ENCODE measurements at places on chromosomes 11 and 22.

DNA sequence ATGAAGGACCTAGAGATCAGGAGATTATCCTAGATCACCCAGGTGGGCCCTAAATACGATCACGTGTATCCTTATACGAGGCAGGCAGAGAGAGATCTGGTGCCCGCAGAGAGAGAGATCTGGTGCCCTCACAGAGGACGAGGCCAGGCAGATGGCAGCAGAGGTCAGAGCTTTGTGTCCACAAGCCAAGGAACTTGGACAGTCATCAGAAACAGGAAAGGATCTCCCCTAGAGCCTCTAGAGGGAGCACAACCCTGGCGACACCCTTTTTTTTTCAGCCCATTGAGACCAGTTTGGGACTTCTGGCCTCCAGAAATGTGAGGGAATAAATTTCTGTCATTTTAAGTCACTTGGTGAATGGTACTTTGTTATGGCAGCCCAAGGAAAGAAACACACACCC is 25.5 kb upstream of the TIMP3 start:
- DNase-seq: no peak

- no peak for DNase-seq
Observed at GRCh38 chr22:42001121-42001520, 2.5 kb downstream of the WBP2NL start.

- DNase-seq: no peak
Observed at GRCh38 chr11:102306048-102306597, 11.2 kb upstream of the BIRC3 start.

- DNase-seq: no peak
Observed at GRCh38 chr22:49882519-49883293, 29.1 kb downstream of the ZBED4 start.

GRCh38 chr11:75244052-75244814 is 3.7 kb downstream of the TPBGL start:
- DNase-seq: no peak

GRCh38 chr11:107928767-107929507 is 689 bp downstream of the RAB39A start:
- peak; percentile 24 for DNase-seq

DNA sequence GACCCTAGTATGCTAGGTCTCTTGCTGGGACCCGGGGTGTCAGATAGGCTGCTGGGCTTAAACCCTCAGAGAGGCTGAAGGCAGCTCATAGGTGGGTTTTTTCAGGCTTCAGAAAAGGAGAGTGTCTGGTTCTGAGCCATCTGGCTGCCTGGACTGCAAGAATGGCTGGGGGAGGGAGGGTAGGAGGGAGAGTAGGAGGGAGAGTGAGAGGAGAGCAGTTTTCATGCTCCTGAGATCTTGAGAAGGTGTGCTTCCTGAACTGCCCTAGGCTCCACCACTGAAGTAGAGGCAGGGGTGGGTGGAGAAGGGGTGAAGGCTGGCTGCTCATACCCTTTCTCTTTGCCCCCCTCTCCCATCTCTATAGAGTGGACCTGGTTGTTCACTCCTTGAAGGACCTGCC is 4.6 kb downstream of the HMBS start:
- DNase-seq: no peak

- no peak for DNase-seq
Observed at GRCh38 chr22:40196628-40197360, 19.1 kb downstream of the TNRC6B start.

DNA sequence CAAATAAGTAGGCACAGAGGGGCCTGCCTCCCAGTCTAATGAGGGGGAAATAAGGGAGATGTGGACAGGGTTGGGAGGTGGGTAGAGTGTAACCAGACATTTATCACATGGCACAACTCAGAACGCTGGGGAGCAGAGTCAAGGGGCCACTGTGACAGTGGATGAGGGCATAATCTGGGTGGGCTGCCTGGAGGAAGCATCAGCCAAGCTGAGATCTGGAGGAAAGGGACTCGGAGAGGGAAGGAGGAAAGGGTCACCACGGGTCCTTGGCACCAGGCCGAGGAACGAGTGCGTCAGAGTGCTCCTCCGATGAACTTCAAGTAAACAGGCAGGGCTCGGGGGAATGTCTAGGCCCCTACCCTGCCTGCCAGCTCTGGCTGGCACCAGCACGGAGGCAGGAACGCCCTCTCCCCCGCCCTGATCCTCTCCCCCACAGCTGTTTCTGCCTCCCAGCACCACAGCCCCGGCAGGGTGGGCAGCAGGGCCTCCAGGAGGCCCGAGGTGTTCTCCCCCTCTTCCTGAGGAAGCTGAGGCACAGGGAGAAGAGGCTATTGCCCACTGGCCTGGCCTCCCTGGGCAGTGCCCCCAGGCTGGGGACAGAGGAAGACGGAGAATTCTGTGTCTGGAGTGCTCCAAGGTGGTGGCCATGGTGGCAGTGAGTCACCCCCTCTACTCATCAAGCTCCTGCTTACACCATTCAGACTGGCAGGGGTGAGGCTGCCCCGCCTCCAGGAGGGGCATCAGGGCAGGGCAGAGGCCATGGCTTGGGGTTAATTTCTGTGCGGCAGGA is 4.2 kb downstream of the ALDH3B1 start:
- DNase-seq: no peak

DNA sequence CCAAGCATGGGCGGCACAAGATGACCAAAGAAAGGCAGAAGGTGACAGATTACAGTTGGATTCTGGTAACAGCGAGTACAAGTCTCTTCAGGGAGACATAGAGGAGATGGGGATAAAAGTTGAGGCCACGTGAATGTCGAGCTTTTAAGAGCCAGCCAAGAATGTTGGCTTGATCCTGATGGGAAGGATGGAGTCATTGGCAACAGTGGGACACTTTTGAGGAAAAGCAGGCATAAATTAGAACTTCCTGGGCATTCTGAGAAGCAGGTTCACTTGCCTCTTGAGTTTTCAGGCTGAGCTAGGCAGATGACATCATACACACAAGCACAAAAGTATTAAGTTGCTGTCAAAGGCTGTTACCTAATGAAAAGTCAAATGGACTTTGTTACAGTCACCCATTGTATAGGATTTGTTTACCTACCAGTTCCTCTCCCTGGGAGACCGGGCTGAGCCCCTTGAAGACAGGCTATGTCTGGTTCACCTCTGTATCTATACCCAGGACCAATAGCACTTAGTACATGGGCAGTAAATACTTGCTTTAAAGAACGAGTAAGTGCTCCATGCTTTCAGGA is 41.1 kb downstream of the TNRC6B start:
- DNase-seq: no peak

GRCh38 chr11:87072787-87073186 is 35.1 kb downstream of the TMEM135 start:
- DNase-seq: no peak

GRCh38 chr11:61761440-61762222 is 9.2 kb downstream of the MYRF start:
- no peak for DNase-seq

DNA sequence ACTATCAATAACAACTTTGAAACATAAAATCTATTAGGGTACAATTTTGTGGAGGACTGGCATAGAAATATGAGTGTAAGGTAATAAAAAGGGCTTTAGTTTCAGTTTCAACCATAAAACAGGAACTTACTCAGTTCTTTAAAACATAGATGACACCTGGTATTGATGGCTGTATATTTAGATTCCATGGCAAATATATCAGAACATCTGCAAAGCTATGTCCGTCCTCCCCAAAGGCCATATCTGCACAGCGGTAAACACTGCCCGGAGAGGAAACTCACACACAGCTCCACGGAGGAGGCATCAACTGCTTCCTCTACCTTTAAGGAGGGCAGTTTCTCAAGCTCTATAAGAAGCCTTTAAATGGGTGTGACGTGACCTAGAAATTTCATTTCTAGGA is 993.3 kb downstream of the BRD1 start:
- DNase-seq: no peak

DNA sequence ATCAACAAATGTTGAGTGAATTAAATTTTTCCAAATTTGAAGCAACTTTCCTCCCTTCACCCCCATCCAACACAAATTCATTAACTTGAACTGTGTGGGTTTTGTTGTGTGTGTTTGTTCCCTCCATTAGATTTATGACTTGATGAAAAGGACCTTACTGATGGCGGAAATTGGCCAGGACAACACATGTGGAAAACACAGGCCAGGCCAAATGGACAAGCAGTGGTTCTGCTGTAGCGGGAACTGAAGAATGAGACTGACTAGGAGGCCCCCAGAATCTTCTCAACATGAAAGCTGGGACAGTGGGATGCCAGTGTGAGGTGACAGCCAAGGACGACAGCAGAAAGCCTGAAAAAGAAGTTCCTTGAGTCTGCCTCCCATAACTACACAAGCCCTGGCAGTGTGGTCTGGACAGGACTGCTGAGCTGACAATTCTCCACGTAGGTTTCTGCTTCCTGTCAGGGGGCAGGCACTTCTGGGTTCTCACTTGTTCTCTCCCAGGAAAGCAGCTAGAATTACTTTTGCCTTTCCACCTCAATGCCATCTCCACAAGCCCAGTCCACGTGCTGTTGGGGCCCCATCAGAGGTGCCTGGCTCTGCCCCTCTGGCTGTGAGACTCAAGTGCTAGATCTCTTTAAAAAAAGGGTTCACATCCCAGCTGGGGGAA is 94.3 kb downstream of the ETS1 start:
- no peak for DNase-seq

DNA sequence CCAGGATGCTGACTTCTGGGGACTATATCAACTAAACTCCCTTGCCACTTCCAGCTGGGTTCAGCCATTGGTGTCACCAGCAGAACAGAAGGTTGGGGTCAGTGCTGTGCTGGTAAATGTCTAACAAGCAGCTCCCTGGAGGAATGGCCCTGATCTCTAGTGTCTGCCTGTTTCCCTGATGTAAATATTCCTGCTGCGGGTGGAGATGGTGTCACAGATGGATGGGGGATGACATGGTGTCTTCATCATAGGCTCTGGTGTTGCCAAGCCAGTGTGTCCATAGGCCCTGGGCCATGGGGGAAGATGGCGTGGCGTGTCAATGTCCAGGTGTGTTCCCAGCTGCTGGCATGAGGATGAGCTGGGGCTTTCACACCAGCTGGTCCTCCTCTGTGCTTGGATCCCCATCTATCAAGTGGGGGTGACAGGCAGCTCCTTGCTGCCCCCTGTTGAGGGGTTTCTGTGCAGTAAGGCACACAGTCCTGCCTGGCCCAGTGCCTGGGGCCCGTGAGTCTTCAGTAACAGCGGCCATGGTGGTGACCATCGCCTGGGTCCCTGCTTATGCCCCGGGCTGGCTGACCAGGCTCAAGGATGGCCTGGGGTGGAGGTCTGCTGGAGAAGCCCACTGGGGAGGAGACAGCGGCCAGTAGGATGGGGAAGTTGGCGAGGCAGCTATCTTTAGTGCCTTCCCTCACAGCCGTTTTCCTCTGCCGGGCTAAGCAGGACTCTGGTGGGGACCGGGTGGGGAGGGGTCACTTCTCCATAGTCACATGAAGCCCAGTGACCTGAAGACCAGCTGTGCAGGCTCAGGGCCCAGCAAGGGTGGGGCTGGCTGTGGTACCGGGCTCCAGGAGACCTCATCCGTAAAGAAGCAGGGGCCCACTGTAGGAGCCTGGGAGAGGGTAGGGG is 12.7 kb downstream of the RPL3 start:
- no peak for DNase-seq

DNA sequence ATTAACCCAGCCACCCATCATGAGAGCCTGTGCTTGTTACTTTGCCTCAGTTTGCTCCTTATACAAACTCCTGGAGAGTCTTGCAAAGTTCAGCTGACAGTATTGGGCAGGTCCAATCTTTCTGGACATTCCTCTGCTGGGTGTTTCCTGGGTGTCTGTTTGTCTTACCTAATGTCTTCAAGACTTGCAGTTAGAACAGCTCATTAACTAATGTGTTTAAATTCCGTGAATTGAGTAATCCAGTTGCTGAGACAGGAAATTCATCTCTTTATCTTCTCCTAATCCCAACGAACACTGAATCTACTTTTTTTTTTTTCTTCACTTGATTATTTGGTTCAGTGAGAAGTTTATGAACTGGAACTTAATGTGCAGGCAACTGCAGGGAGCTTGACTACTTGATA is 20.6 kb downstream of the BCO2 start:
- DNase-seq: no peak

- DNase-seq: no peak
Observed at GRCh38 chr11:58057481-58057880, 26.7 kb downstream of the OR6Q1 start.

- DNase-seq: no peak
Observed at GRCh38 chr22:41048791-41049717, 43.3 kb upstream of the EP300 start.

DNA sequence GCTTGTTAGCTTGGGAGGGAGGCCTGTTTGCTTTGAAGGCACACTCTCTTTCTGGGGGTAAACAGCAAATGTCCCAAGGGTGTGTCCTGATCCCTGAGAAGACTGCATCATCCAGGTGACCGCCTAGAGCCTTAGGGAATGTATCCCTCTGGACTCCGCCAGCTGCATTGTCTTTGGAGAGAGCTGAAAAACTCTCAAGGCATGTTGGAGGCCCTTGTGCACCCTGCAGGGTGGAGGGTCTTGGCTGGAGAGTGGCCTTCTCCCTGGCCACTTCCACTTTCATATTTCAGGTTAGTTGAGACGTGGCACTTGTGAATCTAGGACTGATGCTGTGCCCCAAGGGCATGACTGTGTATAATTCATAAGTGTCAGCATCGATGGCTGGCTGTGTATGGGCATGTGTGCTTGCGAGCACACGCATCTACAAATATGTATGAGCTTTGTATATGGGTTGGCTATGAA is 70.6 kb downstream of the ZBTB16 start:
- DNase-seq: no peak

DNA sequence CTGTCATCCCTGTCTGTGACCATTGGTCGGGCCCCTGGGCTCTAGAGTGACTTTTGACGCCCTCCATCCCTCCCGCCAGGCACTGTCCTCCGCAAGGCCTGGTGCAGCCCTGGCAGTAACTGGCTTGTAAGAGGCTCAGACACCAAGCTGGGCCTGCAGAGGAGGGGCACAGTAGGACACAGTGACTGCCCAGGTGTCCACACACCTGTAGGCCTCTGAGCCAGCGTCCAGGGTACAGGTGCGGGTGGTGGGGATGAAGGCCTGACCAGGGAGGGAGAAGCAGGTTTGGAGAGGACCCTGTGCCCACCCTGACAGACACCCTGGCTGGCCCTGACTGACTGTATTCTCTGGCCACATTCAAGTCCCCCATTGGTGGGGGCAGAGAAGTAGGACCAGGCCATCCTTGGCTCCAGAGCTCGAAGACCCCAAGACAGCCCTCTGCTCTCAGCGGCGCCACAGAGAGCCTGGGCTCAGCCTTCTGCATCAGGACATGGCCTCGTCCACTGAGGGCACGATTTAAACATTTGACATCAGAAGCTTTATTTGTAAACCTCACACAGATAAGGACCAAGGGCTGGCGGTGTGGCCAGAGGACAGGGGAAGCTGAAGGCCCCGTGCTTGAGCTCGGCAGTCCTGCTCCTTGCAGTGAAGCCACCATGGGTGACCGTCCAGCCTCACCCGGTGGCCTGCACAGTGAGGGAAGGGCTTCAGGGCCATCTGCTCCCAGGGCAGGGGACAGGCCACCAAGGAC is 31.4 kb downstream of the PPIL2 start:
- no peak for DNase-seq

- no peak for DNase-seq
Observed at GRCh38 chr11:9839550-9839949, 175.7 kb downstream of the SWAP70 start.

GRCh38 chr11:44424841-44425240 is 114.9 kb upstream of the ALX4 start:
- DNase-seq: no peak

- DNase-seq: no peak
Observed at GRCh38 chr11:125272092-125272491, 107.5 kb downstream of the PKNOX2 start.

Data from NCI-H1930 (cell line).